Chondrocyte (in vitro differentiated cells): ENCODE measurements at places on chromosomes 16 and 17. TPM values are rescaled to one million over a fixed set of nuclear protein-coding genes. Genes with fewer than 3 reads are reported as not detected.
A peak's percentile ranks its signal among the peaks of the same experiment; 100 is the strongest.

Gene CACNG5
- total RNA-seq, result not detected in 3 replicates

Gene SF3B3
- 182 to 262 TPM (median 186 TPM) in 3 replicates for total RNA-seq

- no peaks in the 10 kb centered on the region for H3K27me3 ChIP-seq
- H3K36me3 ChIP-seq, result peaks cover 2% of the 10 kb centered on the region
- H3K4me1 ChIP-seq, result peaks cover 31% of the 10 kb centered on the region
Observed at GRCh38 chr17:10087355-10087754, 111.1 kb downstream of the GAS7 start.

Gene ZACN
- not detected in 3 replicates for total RNA-seq

Gene SSTR5
- not detected in 3 replicates for total RNA-seq

GRCh38 chr17:56679115-56679776 is 85.7 kb downstream of the NOG start:
- DNase-seq, result no peak
- H3K4me1 ChIP-seq, result peaks cover 10% of the 10 kb centered on the region
- H3K4me3 ChIP-seq, result peak overlapping the region; percentile 54
- H3K27me3 ChIP-seq, result peaks cover 38% of the 10 kb centered on the region
- no peak overlapping the region for H3K27ac ChIP-seq

Gene NLRC3
- total RNA-seq, result 0.05 to 0.24 TPM (median 0.12 TPM) in 3 replicates

Gene MRPS7
- total RNA-seq, result 38.2 to 49.5 TPM (median 41.1 TPM) in 3 replicates
